ENCODE measurements at places on chromosomes 16 and 17. TPM values are rescaled to one million over a fixed set of nuclear protein-coding genes. Genes with fewer than 3 reads are reported as not detected.
A peak's percentile ranks its signal among the peaks of the same experiment; 100 is the strongest.

KRTAP4-1 gene
- not detected for polyA plus RNA-seq

DNA sequence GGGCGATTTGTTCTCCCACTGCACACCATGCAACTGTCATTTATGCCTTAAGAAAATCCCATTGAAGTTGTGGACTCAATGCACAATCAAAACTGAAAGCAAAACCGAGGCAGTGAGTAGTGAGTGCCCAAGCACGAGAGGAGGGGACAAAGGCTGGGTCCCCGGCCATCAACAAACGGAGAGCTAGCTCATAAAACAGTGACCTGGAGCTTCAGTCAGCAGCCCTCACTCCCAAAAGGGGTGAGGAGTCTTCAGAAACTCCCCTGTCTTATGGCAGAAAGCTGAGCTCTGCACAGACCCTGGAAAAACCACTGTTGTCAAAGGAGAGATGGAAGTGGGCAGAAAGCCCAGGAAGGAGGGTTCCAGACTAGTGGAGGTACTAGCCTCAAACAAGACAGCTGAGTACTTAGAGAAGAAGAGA, 96.9 kb downstream of the ADCY9 start:
- H3K4me1 ChIP-seq: peaks cover 6% of the 10 kb centered on the region
- H3K36me3 ChIP-seq: no peaks in the 10 kb centered on the region
- no peaks in the 10 kb centered on the region for H3K27me3 ChIP-seq
- no peak for DNase-seq

DNA sequence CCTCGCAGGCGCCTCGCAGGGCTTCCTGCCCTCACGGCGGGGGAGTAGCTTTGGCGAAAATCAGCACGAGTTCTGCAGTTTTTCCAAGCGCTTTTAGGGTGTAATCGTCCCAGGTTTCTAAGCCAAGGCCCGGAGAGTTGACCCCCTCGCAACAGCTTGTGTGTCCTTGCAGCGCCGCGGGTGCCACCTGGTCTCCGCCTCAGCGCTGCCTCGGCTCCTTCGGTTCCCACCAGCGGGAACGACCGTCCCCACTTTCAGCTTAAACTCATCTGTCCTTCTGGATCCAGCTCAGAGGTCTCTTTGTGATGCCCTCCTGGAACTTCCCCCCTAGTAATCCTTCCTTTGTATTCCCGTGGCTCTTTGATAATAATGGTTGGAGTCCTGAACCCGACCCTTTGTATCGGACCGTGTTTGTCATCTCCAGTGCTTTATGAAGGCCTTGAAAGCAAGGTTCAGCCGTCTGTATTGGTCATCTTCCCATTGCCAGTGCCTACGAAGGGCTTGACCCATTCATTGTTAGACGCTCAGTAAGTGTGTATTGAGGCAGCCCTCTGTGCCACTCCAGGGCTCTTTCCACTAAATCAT, 858 bp upstream of the SMARCE1 start:
- H3K4me3 ChIP-seq: peak overlapping the region; percentile 93
- H3K4me1 ChIP-seq: peaks cover 13% of the 10 kb centered on the region
- peak overlapping the region; percentile 98 for H3K27ac ChIP-seq
- no peak for DNase-seq
- H3K36me3 ChIP-seq: peaks cover 6% of the 10 kb centered on the region

- no peak overlapping the region for H3K4me3 ChIP-seq
- H3K27ac ChIP-seq: no peak overlapping the region
- no peak for DNase-seq
- H3K4me1 ChIP-seq: no peaks in the 10 kb centered on the region
- peaks cover 24% of the 10 kb centered on the region for H3K27me3 ChIP-seq
- H3K36me3 ChIP-seq: no peaks in the 10 kb centered on the region
Observed at GRCh38 chr17:57234061-57234738, 22.1 kb upstream of the MSI2 start.

DNA sequence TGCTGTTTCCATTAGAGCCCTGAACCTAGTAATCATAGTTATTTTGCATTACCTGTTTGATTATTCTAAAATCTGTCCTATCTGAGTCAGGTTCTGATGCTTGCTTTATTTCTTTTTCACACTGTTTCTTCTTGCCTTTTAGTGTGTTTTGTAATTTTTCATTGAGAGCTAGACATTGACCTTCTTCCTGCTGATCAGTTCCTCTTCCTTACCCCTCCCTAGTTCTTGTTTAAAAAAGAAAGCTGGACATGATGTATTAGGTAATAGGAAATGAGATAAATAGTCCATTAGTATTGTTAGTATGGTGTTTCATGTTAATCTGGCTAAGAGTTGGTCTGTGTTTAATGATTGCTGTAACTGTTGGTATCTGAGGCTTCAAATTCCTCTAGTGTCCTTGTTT, 13.4 kb downstream of the WWP2 start:
- H3K27ac ChIP-seq: no peak overlapping the region
- no peak overlapping the region for H3K4me3 ChIP-seq
- peaks cover 50% of the 10 kb centered on the region for H3K4me1 ChIP-seq
- H3K36me3 ChIP-seq: peaks cover 34% of the 10 kb centered on the region
- DNase-seq: no peak

- H3K27ac ChIP-seq: no peak overlapping the region
- H3K4me1 ChIP-seq: no peaks in the 10 kb centered on the region
- peaks cover 39% of the 10 kb centered on the region for H3K27me3 ChIP-seq
- no peak overlapping the region for H3K4me3 ChIP-seq
- DNase-seq: no peak
Observed at GRCh38 chr17:58265902-58266875, 14.5 kb downstream of the MPO start.

- H3K27me3 ChIP-seq: no peaks in the 10 kb centered on the region
- H3K27ac ChIP-seq: peak overlapping the region; percentile 48
Observed at GRCh38 chr17:73546770-73547536, 97.3 kb downstream of the SDK2 start.

DNA sequence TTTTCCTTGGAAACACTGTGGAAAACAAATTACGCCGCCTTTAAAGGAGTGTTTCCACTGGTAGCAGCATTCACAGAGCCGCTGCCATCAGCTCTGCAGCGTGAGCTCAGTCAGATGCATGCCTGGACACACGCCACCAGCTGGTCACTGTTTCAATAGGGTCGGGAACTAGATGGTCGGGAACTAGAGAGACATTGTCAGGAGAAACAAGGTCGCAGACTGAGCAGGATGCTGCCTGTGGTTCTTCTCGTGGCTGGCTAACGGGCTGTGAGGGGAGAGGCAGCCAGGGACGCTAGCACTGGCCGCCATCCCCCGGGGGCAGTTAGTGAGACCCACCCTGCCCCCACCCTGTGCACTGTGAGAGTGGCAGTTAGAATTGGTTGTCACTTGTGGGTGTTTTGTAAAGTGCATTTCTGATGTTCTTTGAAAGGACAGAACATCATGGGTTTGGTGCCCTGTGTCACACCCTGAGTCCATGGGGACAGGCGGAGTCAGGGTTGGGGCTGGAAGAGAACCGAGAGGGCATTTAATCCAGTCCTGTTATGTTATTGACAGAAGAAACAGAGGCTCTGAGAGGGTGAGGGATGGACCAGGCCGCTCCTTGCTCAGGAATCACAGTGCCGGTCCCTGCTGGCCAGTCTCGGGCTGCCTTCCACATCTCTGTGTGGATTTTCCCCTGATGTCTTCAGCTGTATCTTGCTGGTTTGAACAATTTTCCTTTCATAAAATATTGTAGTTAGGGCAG, 86.3 kb downstream of the SPECC1 start:
- no peak for DNase-seq
- H3K27me3 ChIP-seq: peaks cover 11% of the 10 kb centered on the region
- H3K36me3 ChIP-seq: peaks cover 4% of the 10 kb centered on the region
- no peak overlapping the region for H3K4me3 ChIP-seq
- no peaks in the 10 kb centered on the region for H3K4me1 ChIP-seq

DNA sequence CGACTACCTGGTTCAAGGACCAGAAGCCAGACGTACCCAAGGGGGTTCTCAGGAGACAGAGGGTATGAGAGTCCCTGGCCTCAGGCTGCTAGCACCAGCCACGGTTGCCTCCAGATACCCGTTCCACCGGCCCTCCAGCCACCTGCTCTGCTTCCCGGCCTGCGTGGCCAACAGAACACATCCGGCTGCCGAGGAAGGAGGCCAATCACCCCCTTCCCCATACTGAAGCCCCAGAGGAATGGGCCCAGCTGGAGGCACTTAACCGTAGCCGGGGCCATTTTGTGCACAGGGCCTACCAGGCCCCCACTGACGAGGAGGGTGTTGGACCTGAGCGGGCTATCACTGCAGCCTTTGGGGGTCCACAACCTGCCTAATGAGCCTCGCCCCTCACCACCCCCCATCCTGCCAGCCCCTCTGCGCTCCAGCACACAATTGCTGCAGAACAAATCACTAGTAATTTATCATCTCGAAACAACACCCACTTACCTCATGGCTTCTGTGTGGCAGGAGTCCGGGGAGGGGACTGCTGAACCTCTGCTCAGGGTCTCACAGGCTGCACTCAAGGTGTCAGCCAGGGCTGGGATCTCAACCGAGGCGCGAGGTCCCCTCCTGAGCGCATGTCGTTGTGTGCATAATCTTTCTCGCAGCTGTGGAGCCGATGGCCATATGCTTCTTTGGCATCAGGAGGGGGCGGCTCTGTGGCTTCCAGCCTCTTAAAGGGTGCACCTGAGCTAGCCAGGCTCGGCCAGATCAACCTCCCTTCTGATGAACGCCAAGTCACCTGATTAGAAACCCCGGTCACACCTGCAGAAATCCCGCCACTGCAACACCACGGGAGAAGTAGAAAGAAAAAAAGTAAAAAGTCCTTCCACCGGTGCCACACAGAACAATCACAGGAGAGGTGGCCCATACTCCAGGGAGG, 10.1 kb upstream of the KREMEN2 start:
- H3K36me3 ChIP-seq: no peaks in the 10 kb centered on the region
- peaks cover 17% of the 10 kb centered on the region for H3K27me3 ChIP-seq
- no peak overlapping the region for H3K4me3 ChIP-seq
- peaks cover 2% of the 10 kb centered on the region for H3K4me1 ChIP-seq
- no peak overlapping the region for H3K27ac ChIP-seq
